ENCODE measurements at places on chromosomes 2 and 18.
A peak's percentile ranks its signal among the peaks of the same experiment; 100 is the strongest.

- no peak for DNase-seq
These were observed 83.3 kb downstream of the NRXN1 start for GRCh38 chr2:50948681-50949080.

GRCh38 chr18:76816127-76816526 lies 6.2 kb upstream of the ZNF236 start:
- DNase-seq: no peak

- DNase-seq: no peak
These were observed 908.3 kb upstream of the TMEFF2 start for GRCh38 chr2:193103064-193103463.

- DNase-seq: no peak
These were observed 72.6 kb downstream of the AOX1 start for GRCh38 chr2:200658278-200658864.

GRCh38 chr2:33077844-33078243 lies 131.1 kb downstream of the LTBP1 start:
- no peak for DNase-seq

DNA sequence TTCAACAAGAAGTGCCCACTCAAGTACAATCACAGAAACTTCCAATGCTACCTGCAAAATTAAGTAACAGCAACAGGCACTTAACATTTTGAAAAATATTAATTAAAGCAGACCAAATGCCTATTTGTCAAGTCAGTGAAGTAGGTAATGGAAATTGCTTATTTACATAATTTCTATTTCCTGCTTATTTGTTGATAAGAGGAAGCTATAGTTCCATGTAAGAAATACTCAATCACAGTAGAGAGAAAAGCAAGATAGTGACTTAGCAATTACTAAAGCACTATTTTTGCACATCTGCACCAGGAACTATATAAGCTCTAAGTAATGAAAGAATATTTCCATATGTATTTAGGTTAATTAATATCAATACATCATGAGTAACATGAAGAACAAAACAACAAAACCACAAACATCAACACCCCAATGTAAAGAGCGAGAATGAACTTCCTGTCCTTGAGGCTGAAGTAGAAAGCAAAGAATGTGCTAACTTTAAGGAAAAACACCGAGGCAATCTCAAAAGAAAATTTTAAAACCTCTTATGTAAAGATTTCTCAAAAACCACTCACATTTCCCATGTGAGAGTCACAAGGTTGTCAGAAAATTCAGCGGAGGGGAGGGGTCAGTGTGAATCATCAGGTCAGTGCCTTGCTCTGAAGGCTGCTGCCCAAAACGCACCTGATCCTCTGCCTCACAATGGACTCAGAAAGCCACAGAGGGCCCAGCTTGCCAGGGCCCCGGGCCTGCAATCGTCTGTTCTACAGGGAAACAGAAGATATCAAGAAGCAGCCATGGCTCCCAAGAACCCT lies 12.5 kb downstream of the NPC1 start:
- DNase-seq: peak; percentile 27

GRCh38 chr18:74113711-74114110 lies 33.9 kb downstream of the FBXO15 start:
- DNase-seq: no peak

- no peak for DNase-seq
These were observed 113.7 kb upstream of the SRD5A2 start for GRCh38 chr2:31694444-31694843.

GRCh38 chr2:225282858-225283710 lies 116.4 kb upstream of the NYAP2 start:
- DNase-seq: peak; percentile 10

DNA sequence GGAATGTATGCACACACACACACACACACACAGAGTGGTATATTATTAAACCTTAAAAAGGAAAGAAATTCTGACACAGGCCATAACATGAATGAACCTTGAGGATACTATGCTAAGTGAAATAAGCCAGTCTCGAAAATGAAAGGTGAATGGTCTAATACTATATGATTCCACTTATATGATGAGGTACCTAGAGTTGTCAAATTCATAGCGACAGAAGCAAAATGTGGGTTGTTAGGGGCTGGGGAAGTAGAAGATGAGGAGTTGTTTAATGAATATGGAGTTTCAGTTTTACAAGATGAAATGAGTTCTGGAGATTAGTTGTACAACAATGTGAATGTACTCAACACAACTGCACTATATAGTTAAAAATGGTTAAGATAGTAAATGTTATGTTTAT lies 118.1 kb downstream of the ABCA12 start:
- DNase-seq: no peak

DNA sequence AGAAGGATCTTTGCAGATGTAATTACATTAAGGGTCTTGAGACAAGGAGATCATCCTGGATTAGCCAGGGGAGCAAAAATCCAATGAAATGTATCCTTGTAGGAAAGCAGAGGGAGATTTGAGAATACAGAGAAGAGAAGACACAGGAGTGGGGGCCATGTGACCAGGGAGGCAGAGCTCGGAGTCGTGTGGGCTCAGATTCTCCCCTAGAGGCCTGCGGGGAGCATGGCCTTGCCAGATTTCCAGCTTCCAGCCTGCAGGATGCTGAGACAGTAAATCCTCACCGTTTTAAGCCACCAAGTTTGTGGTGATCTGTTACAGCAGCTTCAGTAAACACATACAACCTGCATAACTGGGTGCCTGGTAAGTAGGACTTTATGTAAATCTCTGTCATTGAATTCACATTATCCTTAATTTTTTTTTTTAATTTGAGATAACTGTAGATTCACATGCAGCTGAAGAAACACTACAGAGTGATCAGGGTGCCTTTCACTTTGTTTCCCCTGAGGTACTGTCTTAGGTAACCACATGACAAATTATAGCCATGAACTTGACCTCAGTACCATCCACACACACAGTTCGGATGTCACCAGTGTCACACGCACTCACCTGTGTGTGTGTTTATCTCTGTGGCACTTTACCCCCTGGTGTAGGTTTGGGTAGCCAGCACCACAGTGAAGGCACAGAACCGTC lies 138.4 kb upstream of the HDAC4 start:
- DNase-seq: no peak

- DNase-seq: no peak
These were observed 50.6 kb downstream of the SH3BP4 start for GRCh38 chr2:235002198-235003095.

- no peak for DNase-seq
These were observed 162.8 kb downstream of the OSR1 start for GRCh38 chr2:19195661-19196060.

DNA sequence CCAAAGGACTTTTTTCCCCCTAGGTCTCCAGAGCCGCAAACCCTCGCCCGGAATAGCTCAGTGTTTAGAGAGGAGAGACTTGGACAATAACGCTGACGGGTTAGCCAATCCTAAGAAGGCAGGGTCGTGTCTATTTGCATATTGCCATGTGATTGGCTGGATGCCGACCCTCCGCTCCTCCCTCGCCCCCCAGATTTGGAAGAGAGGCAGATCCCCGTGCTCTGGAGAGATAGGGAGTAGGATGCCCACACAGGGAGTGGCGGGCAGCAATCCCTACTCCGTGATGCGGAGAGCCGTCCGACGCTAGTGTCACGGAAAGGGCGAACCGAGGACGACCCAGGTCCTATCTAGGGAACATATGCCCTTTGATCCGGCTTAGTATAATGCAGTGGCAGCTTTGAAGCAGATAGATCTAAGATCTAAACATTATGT lies 1.4 kb downstream of the WNT6 start:
- DNase-seq: no peak

DNA sequence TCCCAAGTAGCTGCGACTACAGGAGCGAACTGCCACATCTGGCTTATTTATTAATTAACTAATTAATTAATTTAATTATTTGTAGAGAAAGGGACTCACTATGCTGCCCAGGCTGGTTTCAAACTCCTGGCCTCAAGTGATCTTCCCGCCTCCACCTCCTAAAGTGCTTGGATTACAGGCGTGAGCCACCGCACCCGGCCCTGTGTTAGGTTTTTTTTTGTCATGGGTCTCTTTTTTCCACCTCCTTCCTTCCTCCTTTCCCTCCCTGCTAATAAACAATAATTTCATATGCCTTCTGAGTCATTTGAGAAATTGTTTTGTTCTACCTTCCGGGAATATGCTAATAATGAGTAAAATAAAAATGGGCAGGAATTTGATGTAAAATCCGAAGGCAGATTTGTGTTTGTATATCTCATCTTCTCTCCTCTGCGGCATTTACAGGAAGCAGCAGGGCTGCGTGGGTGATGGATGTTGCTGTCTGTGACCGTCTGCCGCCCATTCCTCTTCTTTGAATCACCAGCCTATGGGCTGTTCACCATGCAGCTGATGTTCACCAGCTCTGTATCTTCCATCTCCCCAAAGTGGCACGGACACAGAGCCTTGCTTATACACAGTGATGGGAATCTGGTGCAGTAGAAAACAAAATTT lies 89.9 kb downstream of the ACSL3 start:
- no peak for DNase-seq

- no peak for DNase-seq
These were observed 409.0 kb downstream of the SLC4A3 start for GRCh38 chr2:220036431-220036830.

DNA sequence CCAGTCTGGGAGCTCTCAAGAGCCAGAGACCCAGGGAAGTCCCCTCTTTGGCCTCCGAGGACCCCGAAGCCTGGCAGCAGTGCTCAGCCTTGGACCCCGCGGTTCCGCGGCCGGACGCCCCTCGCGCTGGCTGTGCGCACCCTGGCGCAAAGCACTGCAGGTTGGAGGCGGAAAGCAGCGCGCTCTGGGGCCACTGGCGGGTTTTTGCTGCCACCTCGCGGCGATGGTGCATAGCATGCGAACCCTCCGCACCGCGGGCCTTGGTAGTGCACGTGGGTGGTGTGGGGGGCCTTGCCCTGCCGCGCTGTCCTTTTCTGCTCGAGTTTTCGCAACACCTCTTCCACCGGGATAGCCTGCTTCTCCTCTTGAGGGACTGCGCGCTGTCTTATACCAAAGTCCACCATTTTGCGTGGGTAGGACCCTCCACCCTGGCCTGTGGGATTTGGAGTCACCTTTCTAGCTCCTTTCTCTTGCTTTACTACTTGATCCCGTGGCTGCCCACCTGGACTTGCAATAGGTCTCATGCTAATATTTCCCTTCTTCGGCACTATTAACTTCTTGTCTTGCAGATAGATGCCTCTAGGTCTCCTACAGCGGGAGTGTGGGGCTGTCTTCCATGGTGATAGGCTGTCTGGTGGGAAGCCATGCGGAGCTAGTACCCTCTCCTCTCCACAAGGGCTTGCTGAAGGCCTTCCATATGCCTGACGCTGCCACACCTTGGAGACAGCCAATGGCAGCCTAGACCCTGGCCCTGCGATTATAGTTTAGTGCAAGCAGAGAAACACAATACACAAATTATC lies 14.3 kb downstream of the SIX3 start:
- peak; percentile 88 for DNase-seq

GRCh38 chr18:49924293-49924983 lies 111.1 kb upstream of the ACAA2 start:
- DNase-seq: no peak

- no peak for DNase-seq
These were observed 330.0 kb downstream of the PLCL1 start for GRCh38 chr2:198134293-198134955.

DNA sequence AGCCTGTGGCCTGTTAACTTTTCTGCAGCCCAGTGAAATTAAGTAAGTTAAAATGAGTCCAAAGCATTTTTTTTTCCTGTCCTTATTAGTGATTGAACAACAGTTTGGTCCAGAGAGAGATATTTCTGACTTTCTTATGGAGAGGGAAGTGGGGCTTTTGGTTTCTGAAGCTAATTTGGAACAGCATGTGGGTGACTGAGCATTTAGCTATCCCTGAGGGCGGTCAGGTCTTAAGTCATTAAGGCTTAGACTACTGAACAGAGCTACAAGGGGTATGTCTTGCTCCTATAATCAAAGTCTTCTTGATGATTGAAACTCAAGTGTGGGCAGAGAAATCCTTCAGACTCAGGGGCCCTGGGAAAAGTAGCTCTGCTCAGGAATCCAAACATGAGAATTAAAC lies 14.0 kb downstream of the ARHGAP25 start:
- DNase-seq: peak; percentile 0

GRCh38 chr18:9552191-9552590 lies 62.2 kb downstream of the PPP4R1 start:
- no peak for DNase-seq

DNA sequence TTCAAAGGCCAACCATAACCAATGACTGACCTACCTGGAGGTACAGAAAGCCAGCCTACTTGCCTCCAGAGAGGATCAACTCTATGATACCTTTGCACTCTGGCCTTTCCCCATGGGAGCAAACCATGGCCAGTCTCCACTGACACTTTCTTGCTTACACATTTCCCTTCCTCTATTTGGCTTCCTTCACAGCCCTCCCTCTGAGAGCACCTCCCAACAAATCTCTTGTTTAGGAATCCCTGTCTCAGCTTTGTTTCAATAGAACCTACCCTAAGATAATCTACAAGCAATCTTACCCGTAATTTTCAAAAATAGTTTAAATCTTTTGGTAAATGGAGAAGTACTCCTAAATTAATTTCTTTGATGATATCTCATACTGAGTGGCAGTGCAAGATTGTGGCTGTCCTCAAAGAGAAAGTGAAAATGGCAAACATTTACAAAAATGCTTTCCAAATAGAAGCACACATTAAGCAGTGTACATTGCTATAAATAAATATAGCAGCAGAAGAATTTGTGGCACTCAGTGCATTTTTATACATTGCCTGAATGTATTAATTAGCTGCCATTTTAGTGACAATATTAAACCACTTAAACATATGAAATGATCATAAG lies 140.6 kb downstream of the CCDC148 start:
- no peak for DNase-seq

- DNase-seq: no peak
These were observed 5.4 kb upstream of the POLI start for GRCh38 chr18:54263904-54264336.

DNA sequence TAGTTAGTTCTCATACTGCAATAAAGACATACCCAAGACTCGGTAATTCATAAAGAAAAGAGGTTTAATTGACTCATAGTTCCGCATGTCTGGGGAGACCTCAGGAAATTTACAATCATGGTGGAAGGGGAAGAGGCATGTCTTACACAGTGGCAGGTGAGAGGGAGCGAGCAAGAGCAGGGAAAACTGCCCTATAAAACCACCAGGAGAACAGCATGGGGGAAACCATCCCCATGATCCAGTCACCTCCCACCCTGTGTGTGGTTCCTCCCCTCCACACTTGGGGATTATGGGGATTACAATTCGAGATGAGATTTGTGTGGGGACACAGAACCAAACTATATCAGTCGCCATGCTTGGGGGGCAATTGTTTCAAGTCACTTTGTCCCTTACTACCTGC lies 1.1 kb upstream of the SSB start:
- no peak for DNase-seq

DNA sequence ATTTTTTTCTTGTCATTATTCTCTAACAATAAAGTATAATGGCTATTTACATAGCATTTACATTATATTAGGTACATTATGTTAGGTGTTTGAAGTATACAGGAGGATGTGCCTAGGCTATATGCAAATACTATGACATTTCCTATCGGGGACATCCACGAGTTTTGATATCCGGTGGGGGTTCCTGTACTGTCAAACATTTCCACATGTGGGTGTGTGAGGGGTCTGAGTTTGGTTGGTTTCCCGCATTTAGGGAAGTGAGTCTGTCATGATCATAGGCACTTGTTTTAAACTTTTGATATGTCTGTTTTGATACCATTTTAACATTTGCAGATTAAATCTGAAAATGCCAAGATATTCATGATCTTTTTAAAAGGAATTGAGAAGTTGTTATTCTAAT lies 76.0 kb downstream of the CEP192 start:
- peak; percentile 22 for DNase-seq
